ENCODE measurements at places on chromosomes 3 and 15.

DNA sequence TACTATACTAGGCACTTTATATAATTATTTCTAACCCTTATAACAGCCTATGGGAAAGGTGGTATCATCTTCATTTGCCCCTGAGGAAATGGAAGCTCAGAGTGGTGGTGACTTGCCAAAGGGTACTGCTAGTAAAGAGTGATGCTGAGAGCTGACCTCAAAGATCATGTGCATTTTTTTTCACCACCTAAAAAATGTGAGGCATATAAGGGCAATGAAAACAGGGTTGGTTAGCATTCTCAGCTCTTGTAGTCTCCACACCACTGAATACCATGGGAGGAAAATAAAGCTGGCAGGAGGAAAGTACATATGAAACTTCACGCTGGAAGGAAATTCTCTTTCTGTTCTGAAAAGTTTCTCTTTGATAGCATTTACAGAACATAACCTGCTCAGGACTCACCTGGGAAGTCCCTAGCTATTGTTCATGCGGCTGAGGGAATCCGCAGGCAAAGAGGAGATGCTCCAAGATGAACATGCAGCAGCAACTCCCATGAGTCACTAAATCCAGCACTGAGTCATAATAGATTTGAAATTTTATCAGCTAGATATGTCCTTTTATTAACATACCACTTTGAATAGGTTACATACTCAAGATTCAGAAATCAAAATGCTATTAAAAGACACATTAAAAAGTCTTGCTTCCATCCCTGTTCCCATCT, 17.3 kb downstream of the FAIM start:
- no peak for DNase-seq

GRCh38 chr3:122101646-122102045, 46.5 kb downstream of the CD86 start:
- no peak for DNase-seq

DNA sequence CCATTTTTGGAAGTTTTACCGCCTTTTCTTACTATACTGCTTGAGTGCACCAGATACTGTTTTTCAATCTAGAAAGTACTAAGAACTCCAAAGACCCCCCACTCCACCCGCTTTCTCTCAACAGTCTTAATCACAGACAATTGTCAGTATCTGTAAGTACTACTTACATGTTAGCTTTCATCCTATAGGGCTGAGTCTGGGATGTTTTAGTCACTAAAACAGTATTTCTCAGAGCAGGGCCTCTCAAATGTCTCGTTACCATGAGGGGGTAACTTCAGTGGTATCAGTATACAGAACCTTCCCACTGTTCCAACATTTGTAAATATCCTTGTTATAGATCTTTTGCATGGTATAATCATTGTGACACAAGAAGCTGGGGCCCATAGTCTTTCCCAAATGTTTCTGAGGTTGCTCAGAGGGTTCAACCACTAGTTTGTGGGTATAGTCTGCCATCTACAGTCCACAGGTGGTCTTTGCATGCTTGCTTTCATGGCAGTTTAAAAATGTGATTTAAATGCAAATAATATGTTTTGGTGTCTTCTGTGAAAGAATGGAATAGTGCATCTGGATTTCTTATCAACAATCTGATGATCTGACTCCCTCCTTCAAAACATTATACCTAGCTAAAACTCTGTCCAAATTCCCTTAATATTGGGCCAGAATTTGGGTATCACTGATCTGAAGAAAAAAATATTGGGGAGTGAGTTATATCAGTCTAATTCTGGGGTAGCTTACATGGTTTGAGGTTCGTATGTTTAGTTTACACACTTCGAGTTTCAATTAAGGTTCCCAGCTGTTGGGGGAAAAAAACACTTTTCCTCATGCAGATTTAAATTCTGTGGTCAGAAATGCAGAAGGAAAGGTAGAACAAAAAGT, 18.0 kb upstream of the DNAJC13 start:
- DNase-seq, result no peak

DNA sequence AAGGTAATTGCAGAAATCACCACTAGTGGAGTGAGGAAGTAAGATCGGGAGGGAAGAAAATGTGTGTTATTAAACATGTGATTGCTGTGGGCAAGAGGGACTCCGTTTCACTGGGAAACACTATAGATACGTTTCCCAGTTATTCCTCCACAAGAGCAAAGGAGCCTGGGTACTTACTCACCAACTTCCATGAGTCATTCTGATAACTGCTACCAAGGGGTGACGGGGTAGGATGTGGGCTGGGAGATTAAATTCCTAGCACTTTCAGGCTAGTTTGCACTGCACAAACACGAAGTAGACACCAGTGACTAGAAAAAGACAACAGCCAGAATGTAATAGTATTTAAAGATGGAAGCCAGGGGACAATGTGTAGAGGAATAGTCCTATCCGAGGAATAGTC, 812.9 kb upstream of the CFAP20DC start:
- DNase-seq, result no peak

- DNase-seq, result no peak
Observed at GRCh38 chr15:74035121-74036017, 40.9 kb downstream of the PML start.

DNA sequence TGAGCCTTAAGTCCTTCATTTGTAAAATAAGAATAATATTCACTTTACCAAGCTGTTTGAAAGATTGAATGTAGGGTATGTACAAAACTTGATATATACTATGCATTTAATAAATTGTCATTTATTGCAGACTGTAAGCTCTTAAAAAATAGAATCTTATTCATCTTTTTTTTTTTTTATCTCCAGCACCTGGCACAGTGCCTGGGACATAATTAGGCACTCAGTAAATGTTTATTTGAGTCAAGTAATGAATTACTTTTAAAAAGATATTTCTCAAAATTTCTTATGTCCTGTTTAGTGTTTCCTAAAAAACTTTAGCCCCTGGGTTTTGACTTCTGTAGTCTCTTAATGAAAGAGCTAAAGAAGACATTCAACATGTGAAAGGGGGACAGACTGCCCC, 71.7 kb downstream of the TOP2B start:
- no peak for DNase-seq

- DNase-seq, result no peak
Observed at GRCh38 chr3:41024031-41024836, 175.1 kb upstream of the CTNNB1 start.

GRCh38 chr15:34470091-34470490, 32.5 kb upstream of the GOLGA8A start:
- DNase-seq, result no peak

GRCh38 chr3:114856835-114857234, 290.3 kb downstream of the ZBTB20 start:
- no peak for DNase-seq

DNA sequence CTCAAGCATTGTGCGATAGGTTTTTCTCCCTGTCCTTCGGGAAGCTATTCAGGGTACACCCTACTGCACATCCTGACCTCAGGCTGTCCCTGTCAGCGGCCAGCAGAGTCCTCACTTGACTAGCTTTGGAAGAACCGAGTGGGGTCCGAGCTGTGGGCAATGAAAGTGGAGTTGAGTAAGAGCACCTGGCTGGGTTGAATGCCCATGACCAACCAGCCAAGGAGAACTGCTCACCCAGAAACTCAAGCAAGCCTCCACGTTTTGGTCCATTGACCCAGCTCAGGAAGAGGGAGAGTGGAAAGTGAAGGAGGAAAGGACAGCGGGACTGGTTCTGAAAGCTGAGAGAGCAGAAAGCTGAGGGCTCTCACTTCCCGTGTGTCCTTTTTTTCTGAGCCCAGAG, 36.0 kb upstream of the HDGFL3 start:
- no peak for DNase-seq

GRCh38 chr3:37509069-37509468, 334.7 kb upstream of the LRRFIP2 start:
- no peak for DNase-seq

DNA sequence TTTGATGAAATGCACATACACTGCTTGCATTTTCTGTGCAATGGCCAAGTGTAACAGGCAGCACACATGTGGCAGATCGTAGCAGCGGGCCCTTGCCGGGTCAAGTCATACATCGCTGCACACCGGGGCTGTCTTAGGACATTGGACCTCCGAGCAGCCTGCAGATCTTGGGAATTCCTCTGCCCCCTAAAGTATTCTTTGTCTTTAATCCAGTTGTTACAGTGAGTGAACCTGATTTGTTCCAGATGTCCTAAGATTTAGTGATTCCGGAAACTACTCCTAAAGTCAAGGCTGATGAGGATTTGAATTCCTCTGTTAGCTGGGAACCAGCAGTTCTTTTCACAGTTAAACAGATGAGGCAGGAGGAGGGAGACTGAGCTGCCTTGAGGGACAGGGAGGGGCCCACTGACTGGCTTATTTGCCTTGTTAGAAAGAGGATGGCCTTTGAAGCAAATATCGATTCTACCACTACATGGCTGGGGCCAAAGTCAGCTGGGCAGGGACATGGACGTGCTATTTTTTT, 190.7 kb upstream of the CTDSPL start:
- DNase-seq, result no peak

GRCh38 chr3:71050538-71051258, 532.8 kb downstream of the FOXP1 start:
- no peak for DNase-seq

- no peak for DNase-seq
Observed at GRCh38 chr15:29058903-29059539, 173.2 kb downstream of the APBA2 start.

GRCh38 chr15:23647421-23648370, at the start of gene MAGEL2:
Gene MAGEL2, minus strand, starts transcription at chr15:23647867. Its CDS starts 125 bp downstream, at chr15:23647742.
- no peak for DNase-seq

GRCh38 chr3:14301558-14301957, 100.8 kb upstream of the SLC6A6 start:
- no peak for DNase-seq

DNA sequence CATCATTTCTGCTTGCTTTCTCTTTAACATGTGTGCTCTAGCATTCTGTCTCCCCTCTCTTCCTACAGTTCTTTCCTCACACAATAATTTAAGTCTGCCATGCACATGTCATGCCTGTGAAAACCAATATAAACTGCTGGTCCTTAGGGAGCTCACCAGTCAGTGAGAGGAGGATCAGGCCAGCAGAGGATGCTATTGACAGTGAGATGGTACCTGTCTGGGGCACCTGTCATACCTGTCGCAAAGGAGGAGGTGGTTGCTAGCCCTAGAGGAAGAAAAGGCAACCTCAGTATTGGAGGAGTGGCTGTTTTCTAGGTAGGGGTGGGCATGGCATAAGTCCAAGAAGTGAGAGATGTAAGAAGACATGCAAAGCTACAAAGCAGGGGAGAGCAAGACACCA, 194.6 kb downstream of the GABRG3 start:
- no peak for DNase-seq

GRCh38 chr3:195042743-195043606, 228.0 kb downstream of the XXYLT1 start:
- DNase-seq, result no peak

DNA sequence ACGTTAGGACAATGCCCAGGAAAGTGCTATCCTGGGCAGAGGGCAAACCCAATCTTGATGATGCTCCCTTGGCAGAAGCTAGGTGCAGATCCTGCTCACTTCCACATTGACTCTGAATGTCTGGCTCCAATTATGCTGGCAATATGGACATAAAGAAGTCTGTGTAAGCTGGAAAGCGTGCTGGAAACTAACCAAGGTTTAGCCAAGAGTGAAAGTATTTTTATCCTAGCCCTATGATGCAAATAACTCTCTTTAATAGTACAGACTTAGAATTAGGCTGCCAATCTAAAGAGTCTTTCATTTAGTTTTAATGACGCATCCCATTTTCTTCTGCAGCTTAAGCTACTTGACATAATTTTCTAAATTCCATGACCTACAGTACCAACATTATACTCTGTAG, 571.8 kb downstream of the TUSC7 start:
- DNase-seq, result no peak

- DNase-seq, result no peak
Observed at GRCh38 chr3:176399193-176399592, 798.1 kb downstream of the TBL1XR1 start.

GRCh38 chr15:57133127-57133968, 214.9 kb downstream of the TCF12 start:
- peak; percentile 44 for DNase-seq

GRCh38 chr3:120357807-120358206, 8.7 kb upstream of the LRRC58 start:
- no peak for DNase-seq

GRCh38 chr15:35013370-35013769, 25.3 kb upstream of the ZNF770 start:
- no peak for DNase-seq

- DNase-seq, result no peak
Observed at GRCh38 chr15:48603123-48603500, 42.4 kb downstream of the FBN1 start.

- no peak for DNase-seq
Observed at GRCh38 chr3:133367956-133368355, 31.9 kb upstream of the BFSP2 start.

- no peak for DNase-seq
Observed at GRCh38 chr3:140233702-140234101, 298.7 kb downstream of the CLSTN2 start.

DNA sequence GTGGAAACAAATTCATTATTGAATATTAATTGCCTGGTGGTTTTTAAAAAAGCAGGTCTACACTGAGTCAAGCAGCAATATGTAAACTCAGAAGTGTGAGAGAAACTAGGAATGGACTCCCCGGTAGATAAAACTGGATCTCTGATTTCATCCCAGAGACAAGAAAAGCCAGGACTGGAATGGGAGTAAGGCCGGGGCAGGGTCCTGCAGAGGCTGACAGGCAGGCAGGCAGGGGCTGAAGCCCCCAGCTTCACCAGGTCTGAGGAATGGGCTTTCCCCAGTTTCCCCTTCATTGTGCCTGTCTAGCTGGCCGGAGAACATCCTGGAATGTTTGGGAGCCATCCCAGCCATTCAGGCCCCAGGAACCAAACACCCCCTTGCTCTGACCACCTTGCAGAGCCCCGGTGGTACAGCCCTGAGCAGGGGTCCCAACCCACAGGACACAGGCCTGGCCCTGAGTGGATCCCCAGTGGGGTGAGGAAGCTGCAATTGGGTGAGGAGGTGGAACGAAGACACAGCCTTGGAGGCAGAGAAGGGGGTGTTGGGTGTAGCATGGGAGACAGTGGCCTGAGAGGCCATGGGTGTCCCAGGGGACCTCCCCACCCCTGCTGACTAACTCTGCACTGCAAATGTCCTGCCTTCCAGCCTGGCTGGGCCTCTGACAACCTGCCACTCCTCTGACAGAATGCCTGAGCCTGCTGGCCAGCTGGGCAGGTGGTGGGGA, 31.7 kb upstream of the XYLB start:
- DNase-seq, result no peak

- DNase-seq, result no peak
Observed at GRCh38 chr15:77015646-77016320, 20.9 kb downstream of the PSTPIP1 start.

GRCh38 chr3:75781079-75781745, 4.1 kb downstream of the ZNF717 start:
- DNase-seq, result no peak
